ENCODE measurements at places on chromosomes 11 and 22.

DNA sequence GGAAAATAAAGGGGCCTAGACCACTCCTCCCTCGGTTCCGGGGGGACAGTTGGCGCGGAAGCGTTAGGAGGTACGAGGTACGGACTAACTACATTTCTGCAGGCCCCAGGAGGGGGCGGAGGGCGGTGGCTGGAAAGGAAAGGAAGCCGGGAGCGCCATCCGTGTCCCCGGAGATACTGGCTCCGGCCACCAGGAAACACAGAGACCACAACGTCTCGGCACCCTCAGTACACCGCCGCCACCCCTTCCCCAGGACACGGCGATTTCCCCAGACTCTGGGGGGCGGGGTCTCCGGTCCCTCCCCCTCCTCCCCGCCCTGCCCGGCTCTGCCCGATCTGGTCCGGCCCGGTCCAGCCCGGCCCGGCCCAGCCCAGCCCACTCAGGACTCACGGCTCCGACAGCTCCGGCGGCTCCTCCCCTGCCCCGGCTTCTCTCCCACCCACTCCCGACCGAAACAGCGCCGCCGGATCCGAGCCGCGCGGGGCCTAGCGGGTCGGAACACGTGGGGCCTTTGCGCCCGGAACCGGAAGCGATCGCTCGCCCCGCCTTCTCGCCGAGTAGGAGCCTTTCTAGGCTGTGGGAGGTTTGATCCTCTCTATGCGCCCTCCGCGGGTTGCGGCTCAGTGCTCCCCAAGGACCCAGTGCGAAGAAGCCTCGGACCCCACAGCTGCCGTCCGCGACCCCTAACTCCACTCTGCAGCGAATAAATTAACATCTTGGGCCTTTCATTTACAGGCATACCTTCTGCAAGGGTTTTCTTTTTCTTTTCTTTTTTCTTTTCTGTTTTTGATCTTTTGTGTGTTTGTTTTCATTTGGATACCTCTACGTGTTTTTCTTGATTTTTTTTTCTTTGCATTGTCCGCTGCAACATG, at the start of gene ZNF202:
TSS of gene ZNF202 (minus strand) at position 502 of the 872 bp plus-strand sequence. CDS start 10,772 bp downstream, outside the sequence.
- DNase-seq: peak; percentile 97

DNA sequence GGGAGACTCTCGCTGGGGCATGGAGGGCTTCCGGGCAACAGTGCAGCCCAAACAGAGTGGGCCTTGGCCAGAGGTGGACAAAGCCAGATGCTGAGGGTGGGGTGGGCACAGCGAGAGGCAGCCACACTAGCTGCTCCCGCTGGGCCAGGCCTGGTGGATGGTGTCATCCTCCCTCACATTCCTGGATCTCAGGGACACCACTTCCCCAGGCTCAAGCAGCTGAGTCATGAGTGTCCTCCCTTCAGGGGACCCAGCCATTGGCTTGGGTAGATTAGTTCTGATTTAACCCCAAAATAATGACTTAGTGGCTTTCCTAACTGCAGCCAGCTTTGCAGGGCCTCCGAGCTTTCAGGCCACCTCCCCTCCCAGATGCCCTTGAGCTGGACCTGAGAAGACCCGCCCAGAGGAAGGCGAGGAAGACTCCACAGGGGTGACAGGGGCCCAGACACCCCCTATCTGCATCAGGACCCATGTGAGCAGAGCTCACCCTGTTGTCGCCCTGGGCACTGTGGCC, 25.9 kb upstream of the WNT7B start:
- DNase-seq: no peak

DNA sequence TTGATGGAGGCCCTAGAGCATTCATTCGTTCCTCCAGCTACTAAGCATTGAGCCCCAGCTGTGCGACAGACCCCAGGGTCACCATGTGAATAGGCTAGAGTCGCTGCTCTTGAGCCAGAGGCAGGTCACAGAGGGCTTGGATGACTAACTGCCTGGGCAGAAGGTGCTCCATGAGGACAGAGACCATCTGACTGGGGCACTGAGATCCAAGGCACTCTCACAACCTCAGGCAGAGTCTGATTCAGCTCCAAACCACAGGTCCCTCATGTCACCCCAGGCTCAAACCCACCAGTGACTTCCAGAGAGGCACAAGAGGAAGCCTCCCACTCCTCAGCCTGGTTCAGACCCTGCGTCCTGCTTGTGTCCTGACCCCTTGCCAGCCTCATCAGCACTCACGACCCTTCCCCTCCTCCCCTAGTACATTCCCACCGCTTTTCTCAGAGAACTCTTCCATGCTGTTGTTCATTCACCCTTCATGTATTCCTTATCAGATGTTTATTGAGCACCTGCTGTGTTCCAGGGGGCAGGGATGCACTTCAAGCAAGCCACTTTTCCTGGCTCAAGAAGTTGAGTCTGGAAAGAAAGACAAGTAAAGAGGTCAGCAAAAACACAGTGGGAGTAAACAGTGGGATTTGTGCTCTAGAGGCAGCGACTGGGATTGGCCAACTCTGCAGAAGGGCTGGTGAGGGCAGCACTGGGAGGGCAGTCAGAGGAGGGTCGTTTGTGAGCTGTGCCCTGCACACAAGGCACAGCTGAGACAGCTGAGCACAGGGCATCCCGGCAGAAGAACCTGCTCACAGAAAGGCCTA, 9.3 kb downstream of the OAF start:
- no peak for DNase-seq

DNA sequence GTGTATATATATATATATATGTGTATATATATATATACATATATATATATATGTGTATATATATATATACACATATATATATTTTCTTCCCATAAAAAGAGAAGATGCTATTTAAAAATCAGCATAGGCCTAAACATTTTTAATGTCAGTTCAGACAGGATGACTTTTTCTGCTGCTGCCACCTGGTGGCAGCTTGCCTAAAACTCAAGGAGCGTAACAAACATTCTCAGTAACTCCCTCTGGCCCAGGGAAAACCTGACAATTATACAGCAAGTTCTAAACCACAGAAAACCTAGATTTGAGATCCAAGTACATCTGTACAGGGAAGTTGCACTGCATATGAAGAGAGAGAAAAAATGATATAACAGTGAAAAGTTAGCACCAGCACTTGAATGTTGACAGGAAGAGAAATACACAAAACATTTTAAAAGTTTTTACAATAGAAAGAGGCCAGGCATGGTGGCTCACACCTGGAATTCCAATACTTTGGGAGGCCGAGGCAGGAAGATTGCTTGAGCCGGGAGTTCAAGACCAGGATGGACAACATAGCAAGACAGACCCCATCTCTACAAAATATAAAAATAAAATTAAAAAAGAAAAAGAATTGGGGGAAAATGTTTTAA, 16.6 kb downstream of the OR8A1 start:
- no peak for DNase-seq

DNA sequence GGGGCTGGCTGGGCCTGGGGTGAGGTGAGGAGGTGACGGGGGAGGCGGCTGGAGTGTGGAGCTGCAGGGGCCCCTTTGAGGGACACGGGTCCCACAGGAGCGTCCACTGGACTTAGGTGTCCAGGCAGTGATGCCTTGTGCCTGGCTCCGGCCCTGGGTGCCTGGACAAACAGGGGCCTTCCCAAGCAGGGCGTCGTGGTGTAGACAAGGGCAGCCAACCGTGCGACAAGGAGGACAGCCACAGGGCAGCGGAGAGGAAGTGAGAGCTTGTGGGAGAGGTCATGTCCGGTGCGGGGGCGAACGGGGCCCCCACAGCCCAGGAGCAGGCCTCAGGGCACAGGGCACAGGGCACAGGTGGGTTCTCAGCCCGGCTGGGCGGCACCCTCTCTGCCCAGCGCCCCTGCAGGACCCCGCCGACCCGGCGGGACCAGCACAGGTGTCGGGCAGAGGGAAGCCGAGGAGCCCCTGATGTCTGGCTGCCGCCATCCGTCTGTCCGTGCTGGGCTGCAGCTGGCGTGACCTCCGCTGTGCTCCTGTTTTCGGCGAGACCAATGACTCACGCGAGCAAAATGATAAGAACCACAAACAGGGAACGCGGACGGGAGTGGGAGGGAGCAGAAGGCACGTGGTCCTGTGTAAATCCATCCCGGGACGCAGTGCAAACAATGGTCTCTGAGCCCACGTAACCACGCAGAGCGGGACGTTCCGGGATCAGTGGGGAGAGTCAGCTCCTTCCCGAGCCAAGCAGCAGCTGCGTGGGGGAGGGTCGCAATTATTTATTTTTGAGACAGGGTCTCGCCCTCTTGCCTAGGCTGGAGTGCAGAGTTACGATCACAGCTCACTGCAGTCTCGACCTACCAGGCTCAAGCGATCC, 49.1 kb upstream of the A4GALT start:
- DNase-seq: no peak

DNA sequence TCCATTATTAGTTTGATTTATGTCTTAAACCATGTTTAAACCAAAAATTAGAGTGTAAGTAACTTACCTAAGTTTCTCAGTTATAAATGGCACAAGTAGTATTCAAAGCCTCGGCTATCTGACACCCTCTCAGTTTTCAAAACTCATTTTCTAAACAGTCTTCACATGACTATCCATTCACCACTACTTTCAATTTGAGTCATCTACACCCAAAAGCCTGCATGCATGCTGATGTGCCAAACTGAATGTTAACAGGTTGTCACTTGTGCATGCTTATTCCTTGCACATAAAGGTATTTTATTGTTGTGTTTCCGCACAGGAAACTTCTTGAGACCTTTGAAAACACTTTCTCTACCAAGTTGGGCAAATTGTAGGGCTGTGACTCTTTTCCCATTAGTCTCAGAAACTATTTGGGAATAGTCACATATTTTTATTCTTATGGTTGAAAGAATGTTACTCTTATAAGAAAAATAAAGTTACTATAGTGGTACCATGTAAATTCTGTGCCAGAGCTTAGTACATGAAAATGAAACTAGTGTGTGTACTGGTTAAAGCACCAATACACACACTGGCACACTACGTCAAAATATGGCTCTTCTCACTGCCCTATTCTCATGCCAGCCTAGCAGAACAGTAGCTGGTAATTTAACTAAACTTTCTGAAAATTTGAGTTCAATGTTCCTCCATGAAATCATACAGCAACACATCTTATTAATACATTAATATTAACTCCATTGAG, 2.2 kb upstream of the OR51E2 start:
- DNase-seq: no peak
